Suprapubic skin (tissue), 4 donors: ENCODE measurements at places on chromosomes 11 and 22.

DNA sequence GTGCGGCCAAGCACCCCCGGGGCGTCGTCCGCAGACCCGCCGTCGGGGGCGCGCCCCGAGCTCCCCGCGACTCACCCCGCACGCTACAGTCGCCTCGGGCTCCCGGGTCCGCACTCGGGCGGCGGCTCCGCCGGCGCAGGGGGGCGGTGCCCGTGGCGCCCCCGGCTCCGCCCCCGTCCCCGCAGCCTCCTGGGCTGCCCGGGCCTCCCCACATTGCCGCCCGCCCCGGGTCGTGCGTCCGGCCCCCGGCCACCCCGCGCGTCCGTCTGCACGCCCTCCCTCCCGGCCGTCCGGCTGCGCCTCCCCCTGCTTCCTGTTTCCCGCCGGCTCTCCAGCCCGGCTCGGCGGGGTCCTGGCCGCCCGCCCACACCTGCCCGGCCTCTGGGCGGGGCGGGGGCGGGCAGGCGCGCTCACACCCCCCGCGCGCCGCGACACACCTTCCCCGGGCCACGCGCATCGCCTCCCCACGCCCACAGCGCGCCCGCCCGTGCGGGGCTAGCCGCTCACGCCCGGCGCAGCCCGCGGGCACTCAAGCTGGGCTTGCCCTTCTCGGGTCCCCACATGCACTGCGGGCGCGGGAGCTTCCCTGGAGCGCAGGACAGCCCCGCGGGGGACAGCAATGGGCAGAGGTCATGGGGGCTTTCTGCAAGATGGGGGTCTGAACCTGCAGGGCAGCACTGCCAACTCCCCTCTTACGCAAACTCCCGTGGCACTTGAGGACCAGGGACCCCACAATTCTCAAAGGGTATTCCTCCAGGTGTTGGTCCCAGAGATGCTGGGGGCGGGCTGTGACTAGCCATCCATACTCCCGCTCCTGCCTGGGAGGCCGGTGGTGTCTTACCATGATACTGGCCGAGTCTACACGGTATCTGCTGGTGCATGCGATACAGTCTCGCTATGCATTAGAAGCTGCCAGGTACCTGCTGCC lies at the start of gene CARD10:
CARD10 (minus strand) TSS at position 148 of the 928 bp plus-strand sequence. CDS start 215 bp downstream, outside the sequence.
- H3K27ac ChIP-seq: peak within 1 kb of the TSS; percentile 60
- no peaks in the 10 kb centered on the region for H3K36me3 ChIP-seq
- DNase-seq: no peak
- peaks cover 26% of the 10 kb centered on the region for H3K4me1 ChIP-seq
- H3K27me3 ChIP-seq: peaks cover 28% of the 10 kb centered on the region
- H3K4me3 ChIP-seq: peak within 1 kb of the TSS; percentile 75

- H3K36me3 ChIP-seq: no peaks in the 10 kb centered on the region
- no peak overlapping the region for H3K4me3 ChIP-seq
- H3K4me1 ChIP-seq: no peaks in the 10 kb centered on the region
- DNase-seq: no peak
- no peak overlapping the region for H3K27ac ChIP-seq
Measured at GRCh38 chr11:13434247-13435205, 28.5 kb downstream of the BTBD10 start.

DNA sequence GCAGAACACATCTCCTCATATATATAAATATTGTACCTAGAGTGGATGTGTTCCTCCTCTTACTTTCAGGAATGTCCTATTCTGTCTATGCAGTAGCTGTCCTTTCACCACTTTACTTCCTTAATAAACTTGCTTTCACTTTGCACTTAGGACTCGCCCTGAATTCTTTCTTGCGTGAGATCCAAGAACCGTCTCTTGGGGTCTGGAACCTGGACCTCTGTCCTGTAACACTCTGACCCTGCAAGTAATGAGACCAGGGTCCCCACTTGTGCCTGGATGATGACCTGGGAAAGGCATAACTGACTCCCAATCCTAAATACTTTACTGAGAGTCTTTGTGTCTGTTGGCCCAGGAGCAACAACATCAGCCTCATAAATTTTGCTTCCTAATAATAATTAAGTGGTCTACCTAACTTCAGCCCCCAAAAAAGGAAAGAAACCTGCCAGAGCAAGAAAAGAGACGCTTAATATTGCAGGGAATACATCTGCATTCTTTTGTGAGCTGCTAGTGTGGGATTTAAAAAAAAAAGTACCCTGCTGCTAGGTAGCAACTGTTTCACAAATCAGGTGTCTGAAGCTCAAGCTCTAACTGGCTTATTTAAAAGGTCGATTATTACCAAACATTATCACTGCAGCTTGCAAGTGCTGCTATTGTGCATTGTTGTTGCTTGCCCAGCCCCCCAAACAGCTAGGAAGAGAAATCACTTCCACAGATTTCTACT lies 69.3 kb downstream of the FAM168A start:
- DNase-seq: no peak
- H3K27me3 ChIP-seq: no peaks in the 10 kb centered on the region
- peak overlapping the region; percentile 37 for H3K4me3 ChIP-seq

GRCh38 chr11:118042141-118042540 lies 34.7 kb upstream of the TMPRSS4 start:
- peaks cover 20% of the 10 kb centered on the region for H3K4me1 ChIP-seq
- no peak overlapping the region for H3K4me3 ChIP-seq
- no peaks in the 10 kb centered on the region for H3K27me3 ChIP-seq
- no peak for DNase-seq

DNA sequence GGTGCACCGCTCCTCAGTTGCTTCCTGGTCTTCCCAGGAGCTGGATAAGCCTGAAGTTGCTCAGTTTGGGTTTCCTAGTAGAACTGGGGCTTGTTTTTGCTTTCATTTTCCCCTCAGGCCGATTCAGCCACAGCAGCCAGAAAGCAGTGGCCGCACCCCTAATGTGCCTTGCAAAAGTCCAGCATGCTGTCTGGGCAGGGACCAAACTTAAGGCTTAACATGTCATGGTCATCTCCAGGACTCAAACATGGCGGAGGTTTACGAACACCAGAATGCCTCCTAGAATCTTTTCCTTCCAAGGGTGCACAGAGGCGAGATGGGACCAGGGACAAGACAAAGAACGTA lies 2.5 kb downstream of the GNG3 start:
- peak overlapping the region; percentile 67 for H3K4me3 ChIP-seq
- no peaks in the 10 kb centered on the region for H3K27me3 ChIP-seq
- H3K27ac ChIP-seq: peak overlapping the region; percentile 92
- H3K36me3 ChIP-seq: peaks cover 44% of the 10 kb centered on the region
- no peak for DNase-seq

- no peaks in the 10 kb centered on the region for H3K27me3 ChIP-seq
- no peak overlapping the region for H3K27ac ChIP-seq
- H3K36me3 ChIP-seq: no peaks in the 10 kb centered on the region
Measured at GRCh38 chr11:130394615-130395014, 33.8 kb downstream of the ADAMTS8 start.

DNA sequence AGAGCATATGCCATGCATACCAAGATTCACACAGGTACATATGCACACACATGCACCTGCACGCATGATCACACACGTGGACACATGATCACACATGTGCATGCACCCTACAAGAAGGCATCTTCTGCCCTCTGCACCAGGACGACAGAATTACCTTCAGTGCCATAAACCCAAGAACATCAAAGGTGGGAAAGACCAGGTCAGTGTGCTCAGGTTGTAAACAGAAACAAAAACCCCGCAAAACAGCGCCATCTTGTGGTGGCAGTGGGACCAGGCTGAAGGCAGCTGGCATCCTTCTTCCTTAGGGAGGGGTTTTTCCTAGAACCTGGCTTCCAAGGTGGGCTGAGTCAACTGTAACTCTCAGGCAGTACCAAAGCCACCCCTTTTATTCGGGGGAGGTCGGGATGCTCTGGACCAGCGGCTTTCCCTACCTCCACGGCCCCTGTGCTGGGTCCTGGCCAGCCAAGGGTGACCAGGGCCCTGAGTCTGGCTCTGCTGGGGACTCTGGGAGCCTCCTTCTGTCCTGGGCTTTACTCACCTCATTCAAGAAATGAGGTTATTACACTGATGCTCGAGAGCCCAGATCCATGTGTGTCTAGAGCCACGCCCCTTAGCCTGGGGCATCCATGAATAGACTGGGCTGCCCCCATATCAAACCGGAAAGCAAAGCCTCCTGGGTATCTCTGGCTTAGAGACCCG lies 69.4 kb upstream of the FGF3 start:
- peaks cover 56% of the 10 kb centered on the region for H3K27me3 ChIP-seq
- no peak overlapping the region for H3K4me3 ChIP-seq
- no peaks in the 10 kb centered on the region for H3K4me1 ChIP-seq
- no peak for DNase-seq

DNA sequence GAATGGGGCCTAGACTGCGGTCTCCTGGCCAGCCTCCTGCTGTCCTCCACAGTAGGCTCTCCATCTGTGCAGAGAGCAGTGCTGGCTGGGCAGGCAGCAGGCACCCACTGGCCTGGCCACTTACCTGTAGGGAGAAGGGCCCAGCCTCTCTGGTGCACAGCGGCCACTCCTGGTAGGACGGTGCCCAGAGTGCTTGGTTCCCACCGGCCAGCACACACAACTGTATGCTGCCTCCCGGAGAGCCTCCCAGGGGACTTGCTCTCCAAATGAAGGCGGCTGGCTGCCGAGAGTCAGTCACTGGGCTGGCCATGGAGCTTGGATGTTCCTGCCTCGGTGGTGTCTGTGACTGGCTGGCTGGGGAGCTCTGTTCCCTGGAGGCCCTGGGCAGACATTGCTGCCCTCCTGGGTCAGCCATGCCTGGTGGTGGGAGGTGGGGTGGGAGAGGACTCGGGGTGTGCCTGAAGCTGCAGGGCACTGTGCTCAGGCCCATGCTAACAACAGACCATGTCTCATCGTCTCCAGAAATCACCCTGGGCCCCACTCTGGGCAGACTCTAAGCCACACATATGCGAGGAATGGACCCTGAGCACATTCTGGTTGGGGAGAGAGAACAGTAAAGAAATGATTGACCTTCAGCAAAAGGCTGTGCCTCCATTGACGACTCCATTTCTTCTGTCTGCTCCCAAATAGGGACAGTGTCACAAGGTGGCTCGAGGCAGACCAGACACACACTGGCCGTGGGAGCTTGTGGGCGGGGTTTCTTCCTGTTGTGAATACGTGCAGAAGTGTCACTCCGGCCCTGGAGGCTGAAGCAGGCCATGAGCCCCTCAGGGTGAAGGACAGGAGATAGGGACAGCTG lies 350.8 kb downstream of the TBC1D22A start:
- H3K27me3 ChIP-seq: no peaks in the 10 kb centered on the region
- H3K36me3 ChIP-seq: peaks cover 24% of the 10 kb centered on the region
- H3K27ac ChIP-seq: no peak overlapping the region

GRCh38 chr22:49367041-49367697 lies 460.5 kb downstream of the BRD1 start:
- no peak overlapping the region for H3K27ac ChIP-seq
- H3K27me3 ChIP-seq: peaks cover 60% of the 10 kb centered on the region
- H3K36me3 ChIP-seq: no peaks in the 10 kb centered on the region
- no peak overlapping the region for H3K4me3 ChIP-seq

- no peaks in the 10 kb centered on the region for H3K4me1 ChIP-seq
- no peaks in the 10 kb centered on the region for H3K36me3 ChIP-seq
- no peak for DNase-seq
- no peak overlapping the region for H3K4me3 ChIP-seq
Measured at GRCh38 chr11:120909676-120910416, 114.1 kb upstream of the TBCEL start.

- H3K4me1 ChIP-seq: peaks cover 9% of the 10 kb centered on the region
- H3K36me3 ChIP-seq: no peaks in the 10 kb centered on the region
- no peak overlapping the region for H3K4me3 ChIP-seq
- H3K27me3 ChIP-seq: no peaks in the 10 kb centered on the region
- DNase-seq: peak; percentile 80
- H3K27ac ChIP-seq: peak overlapping the region; percentile 7
Measured at GRCh38 chr11:100632941-100633452, 54.1 kb upstream of the ARHGAP42 start.

GRCh38 chr11:131038597-131038996 lies 122.3 kb upstream of the SNX19 start:
- no peak for DNase-seq
- H3K27me3 ChIP-seq: no peaks in the 10 kb centered on the region
- H3K4me1 ChIP-seq: peaks cover 16% of the 10 kb centered on the region
- H3K4me3 ChIP-seq: no peak overlapping the region
- H3K36me3 ChIP-seq: no peaks in the 10 kb centered on the region
- no peak overlapping the region for H3K27ac ChIP-seq

GRCh38 chr22:40322021-40322420 lies 24.3 kb upstream of the ADSL start:
- DNase-seq: no peak
- H3K27me3 ChIP-seq: no peaks in the 10 kb centered on the region
- peaks cover 73% of the 10 kb centered on the region for H3K36me3 ChIP-seq
- H3K4me3 ChIP-seq: no peak overlapping the region

GRCh38 chr11:59992425-59992824 lies 24.6 kb upstream of the OOSP4B start:
- H3K4me3 ChIP-seq: no peak overlapping the region
- H3K36me3 ChIP-seq: no peaks in the 10 kb centered on the region
- no peak for DNase-seq
- H3K4me1 ChIP-seq: no peaks in the 10 kb centered on the region
- no peaks in the 10 kb centered on the region for H3K27me3 ChIP-seq

GRCh38 chr11:1570531-1570895 lies 1.6 kb downstream of the DUSP8 start:
- H3K27me3 ChIP-seq: peaks cover 32% of the 10 kb centered on the region
- H3K4me3 ChIP-seq: no peak overlapping the region
- H3K27ac ChIP-seq: no peak overlapping the region

GRCh38 chr22:45268958-45269844 lies 15.5 kb upstream of the UPK3A start:
- H3K27me3 ChIP-seq: no peaks in the 10 kb centered on the region
- H3K4me1 ChIP-seq: peaks cover 40% of the 10 kb centered on the region
- H3K27ac ChIP-seq: no peak overlapping the region
- DNase-seq: peak; percentile 88
- H3K36me3 ChIP-seq: no peaks in the 10 kb centered on the region

DNA sequence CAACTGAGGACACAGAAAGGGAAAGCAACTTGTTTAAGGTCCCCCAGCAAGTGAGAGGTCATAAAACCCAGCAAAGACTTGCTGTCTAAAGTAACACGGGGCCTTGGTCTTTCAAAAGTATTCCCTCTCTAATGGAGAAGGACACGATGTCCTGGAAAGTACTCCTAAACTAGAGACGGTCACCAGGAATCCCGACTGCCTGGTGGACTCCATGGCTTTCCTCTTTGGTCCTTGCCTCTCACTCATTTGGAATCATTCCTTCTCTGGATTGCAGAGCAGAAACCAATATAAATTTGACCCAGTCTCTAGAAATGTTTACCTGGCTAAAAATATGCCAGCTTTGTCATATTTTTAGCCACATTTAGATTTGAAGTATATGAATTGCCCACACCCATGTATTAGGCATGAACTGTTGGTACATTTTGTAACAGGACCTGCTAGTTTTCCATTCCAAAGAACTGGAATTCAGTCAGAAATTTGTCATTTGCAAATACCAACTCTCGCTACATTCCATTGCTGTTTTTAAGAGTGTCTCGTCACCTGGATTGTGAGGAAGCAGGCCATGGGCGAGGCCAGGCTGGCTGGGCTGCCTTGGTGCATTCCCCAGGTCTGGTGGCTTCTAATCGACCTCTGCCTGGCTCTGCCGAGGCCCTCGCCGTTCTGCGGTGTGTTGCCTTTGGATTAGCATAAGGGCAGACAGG lies 12.9 kb downstream of the NAV2 start:
- no peaks in the 10 kb centered on the region for H3K36me3 ChIP-seq
- no peak for DNase-seq
- peak overlapping the region; percentile 36 for H3K27ac ChIP-seq
- peaks cover 28% of the 10 kb centered on the region for H3K4me1 ChIP-seq
- H3K27me3 ChIP-seq: no peaks in the 10 kb centered on the region
- H3K4me3 ChIP-seq: no peak overlapping the region
